H7 (cell line): ENCODE measurements at places on chromosomes 4 and X.

DNA sequence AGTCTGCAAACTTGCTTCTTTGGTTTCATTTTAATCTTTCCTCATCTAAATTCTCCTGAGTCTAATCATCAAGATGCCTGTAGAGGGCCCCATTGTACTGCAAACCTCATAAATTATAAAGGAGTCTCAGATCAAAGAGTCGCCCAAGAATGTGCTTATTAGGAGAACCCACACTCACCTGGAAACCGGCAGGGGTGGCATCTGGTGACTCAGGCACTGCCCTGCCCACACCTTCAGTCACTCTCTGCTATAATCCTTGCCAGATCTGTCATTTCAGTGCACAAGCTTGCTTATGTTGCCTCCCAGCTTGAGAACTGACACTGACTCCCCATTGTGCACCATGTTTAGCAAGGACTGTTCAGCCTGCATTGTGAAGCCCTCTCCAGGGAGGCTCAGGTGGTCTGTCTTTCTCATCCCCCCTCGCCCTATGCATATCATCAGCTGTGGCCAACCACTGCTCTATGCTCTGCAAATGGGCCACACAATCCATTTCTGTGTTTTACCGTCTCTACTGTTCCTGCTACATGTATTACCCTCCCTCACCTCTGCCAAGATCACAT, 12.4 kb downstream of the EPGN start:
- peak; percentile 10 for DNase-seq

GRCh38 chrX:115214151-115214550, 19.7 kb downstream of the LRCH2 start:
- no peak for DNase-seq

DNA sequence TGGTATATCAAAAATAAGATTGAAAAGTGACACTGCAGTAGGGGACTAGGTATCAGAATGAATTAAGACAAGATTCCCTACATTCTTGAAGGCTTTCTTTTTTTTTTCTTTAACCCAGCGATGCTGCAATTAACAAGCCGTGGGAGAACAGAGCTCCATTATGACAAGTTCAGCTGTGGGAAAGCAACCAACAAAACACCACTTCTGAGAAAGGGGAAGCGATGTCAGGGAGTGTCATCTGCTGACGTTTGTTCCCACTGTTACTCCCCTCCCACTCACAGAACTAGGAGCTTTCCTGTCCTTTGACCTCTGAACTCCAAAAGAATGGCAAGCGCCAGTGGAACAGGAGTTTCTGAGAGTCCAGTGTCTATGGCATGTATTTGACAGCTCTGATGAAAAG, 90.2 kb upstream of the SLITRK2 start:
- no peak for DNase-seq

GRCh38 chr4:95540227-95540626, 8.5 kb downstream of the UNC5C start:
- no peak for DNase-seq

DNA sequence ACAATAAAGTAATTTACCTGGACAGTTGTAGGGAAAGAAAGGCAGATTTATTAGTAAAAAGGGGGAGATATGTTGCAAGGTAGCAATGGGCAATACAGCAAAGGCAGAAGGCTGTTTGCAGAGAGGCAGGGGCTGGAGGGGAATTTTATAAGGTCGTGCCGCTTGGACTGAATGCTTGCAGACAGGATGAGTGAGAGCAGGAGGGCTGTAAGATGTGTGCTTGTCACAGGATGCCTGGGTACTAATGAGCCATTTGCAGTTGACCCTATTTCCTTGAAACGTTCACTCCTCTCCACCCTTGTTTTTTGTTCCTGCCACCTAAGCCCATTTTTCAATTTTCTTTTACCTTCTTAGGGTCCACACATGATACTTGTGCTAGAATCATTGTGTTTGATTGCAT, 214.7 kb downstream of the TRAM1L1 start:
- DNase-seq, result no peak

DNA sequence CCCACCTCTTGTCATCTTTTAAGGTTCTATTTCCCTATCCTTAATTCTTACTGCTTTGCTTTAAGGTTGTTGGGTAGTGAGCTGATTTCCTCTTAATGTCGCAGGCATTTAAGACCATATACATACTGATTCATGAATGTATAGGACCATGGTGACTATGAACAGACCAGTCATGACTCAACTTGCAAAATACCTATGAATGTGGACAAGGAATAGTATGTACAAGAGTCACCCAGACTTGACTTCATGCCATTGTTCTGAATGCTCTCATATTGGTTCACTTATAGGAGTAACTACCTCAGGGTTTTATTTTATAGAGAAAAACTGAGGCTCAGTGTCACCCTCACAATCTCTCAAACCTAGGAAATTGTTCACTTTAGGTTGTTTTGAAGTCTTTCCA, 44.3 kb downstream of the CCNG2 start:
- no peak for DNase-seq

DNA sequence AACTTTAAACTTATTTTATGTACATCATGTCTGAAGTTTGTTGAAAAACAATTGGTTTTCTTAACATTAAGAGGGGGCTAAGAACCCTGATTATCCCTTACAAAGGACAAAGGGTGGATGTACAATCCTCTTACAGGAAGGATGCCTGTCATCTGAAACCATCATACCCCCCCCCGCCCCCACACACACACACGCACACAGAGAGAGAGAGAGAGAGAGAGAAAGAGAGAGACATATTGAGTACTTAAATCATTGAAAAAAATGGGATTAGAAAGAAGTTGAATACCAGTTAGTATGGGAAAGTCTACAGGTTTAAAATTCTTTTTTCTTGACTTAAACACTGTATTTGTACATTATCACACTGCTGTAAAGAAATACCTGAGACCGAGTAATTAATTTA, 10.9 kb upstream of the PGM2 start:
- no peak for DNase-seq

DNA sequence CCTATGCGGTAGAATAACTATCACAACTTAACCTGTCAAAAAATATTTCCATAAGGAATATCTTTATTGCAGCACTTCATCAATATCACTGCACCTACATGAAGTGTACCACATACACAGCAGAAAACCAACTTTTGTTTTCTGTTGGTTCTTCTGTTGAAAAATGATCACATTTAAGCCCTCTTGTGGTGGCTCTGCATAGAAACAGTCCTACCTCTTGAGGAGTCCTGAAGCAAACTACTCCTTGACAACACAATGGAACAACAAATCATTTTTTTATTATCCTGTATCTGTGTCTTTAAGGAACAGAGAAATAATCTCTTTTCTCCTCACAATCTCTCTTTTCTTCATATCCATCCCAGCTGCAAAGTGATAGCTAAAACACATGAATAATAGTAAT, 39.8 kb upstream of the ATOH1 start:
- DNase-seq, result peak; percentile 36

GRCh38 chr4:96145601-96146000, 305.7 kb downstream of the PDHA2 start:
- no peak for DNase-seq

DNA sequence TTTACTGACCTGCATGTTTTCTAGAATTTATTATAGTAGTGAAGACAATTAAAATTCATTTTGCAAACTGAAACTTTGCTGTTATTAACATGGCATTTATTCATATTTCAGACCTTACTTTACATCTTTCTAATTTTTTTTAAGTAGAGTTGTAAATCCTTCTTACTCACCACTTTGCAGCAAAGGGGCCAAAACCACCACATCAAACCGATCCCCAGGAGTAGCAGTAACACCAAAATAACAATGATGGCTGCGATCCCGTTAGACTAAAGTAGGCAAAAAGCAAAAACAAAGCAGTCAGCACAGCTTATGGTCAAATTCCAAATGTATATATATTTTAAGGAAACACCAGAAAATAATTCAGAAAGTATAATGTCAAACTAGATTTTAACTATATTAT, 64.7 kb downstream of the ANTXR2 start:
- no peak for DNase-seq

DNA sequence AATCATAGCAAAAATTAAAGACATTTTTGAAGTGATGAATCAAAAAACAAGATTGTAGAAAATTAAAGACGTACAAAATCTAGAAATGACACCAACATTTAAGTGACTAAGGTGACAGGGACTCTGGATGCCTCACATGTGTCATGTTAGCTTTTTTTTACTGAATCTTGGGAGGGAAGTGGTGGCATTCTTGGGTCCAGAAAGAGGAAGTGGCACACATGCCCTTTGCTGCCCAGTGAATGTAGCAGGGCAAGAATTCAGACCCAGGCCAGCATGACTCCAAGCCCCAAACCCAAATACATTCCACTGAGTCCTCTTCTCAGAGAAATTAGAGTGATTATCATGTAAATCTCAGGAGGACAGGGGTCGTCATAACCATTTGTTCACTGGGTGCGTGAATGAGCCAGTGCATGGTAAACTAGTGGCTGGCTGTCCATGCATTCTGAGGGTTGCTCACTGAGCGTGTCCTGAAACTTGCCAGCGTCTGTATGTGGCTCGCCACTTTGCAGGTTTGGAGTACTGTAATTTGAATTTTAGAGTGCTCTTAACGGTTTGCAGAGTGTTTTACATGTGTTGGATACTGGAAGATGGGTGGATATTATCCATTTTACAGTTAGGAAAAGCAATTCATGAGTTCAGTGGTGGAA, 55.4 kb upstream of the TBC1D14 start:
- DNase-seq, result no peak

- DNase-seq, result no peak
Observed at GRCh38 chrX:139890991-139891700, 41.7 kb downstream of the ATP11C start.
